Left lung (tissue), 14 donors: ENCODE measurements at places on chromosomes 7 and 10. TPM values are rescaled to one million over a fixed set of nuclear protein-coding genes. Genes with fewer than 3 reads are reported as not detected.

SPAM1 gene
- not detected for polyA plus RNA-seq

HABP2 gene
- 0.46 TPM for polyA plus RNA-seq

- DNase-seq, result no peak
Observed at GRCh38 chr7:82360591-82361368, 82.8 kb downstream of the CACNA2D1 start.

GRCh38 chr10:52216852-52217251 is 97.2 kb upstream of the DKK1 start:
- DNase-seq, result peak; percentile 61

ERV3-1 gene
- polyA plus RNA-seq, result 75.7 TPM

NKX2-3 gene
- not detected for polyA plus RNA-seq

DNA sequence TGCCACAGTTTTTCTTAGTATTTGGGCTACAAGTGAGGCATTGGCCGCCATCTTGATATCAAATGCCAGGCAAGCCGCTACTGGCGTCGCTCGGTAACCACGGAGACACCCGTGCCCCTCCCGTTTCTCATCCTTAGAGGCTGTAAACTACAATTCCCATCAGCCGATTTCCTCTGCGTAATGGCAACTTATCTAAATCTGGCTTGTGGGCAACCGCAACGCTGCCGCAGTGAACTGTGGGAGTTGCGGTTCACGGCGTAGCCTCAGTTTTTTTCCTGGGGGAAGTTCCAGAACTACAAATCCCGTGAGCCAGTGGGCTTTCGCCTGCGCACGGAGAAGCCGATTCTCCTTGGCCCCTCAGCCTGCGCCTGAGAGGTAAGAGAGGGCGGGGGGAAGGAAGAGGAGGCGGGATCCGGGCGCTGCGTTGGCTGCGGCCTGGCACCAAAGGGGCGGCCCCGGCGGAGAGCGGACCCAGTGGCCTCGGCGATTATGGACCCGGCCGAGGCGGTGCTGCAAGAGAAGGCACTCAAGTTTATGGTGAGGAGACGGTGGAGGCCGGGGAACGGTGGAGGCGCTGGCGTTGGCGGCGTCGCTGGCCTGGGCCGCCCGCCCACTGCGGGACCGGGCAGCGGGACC is at the start of gene BTRC:
BTRC (plus strand) TSS at position 474 of the 636 bp plus-strand sequence; CDS start at position 490, 16 bp downstream.
- peak; percentile 97 for DNase-seq

- peak; percentile 29 for DNase-seq
Observed at GRCh38 chr7:40799-41750, 151.3 kb upstream of the FAM20C start.

DNA sequence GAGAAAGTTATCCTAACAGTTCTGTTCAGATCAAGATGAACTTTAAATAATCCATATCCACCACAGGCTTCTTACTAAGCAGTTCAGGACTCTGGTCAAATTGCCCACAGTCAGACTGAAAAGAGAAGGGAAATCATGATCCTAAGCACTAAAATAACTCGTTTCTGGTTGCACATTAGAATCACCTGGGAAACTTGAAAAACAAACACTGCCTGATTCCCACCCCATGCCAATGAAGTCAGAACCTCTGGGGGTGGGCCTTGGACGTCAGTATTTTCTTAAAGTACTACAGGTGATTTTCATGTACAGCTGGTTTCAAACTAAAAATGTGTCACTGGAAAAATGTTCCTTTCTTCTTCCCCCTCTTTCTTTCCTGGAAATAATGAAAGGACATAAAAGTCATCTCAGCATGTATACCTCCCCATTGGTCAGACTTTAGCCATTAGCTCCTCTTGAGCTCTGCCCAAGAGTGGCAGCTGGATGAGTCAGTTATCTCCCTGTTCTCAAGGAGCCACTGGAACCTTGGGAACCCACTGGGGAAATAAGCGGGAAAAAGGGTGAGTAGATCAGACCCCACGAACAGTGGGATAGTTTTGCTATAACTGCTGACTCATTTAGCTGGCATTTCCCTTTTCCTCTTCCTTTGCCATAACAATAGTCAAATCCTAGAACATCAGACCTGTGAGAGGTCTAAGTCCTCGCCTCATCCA is 75.3 kb upstream of the IL6 start:
- DNase-seq, result no peak

DNA sequence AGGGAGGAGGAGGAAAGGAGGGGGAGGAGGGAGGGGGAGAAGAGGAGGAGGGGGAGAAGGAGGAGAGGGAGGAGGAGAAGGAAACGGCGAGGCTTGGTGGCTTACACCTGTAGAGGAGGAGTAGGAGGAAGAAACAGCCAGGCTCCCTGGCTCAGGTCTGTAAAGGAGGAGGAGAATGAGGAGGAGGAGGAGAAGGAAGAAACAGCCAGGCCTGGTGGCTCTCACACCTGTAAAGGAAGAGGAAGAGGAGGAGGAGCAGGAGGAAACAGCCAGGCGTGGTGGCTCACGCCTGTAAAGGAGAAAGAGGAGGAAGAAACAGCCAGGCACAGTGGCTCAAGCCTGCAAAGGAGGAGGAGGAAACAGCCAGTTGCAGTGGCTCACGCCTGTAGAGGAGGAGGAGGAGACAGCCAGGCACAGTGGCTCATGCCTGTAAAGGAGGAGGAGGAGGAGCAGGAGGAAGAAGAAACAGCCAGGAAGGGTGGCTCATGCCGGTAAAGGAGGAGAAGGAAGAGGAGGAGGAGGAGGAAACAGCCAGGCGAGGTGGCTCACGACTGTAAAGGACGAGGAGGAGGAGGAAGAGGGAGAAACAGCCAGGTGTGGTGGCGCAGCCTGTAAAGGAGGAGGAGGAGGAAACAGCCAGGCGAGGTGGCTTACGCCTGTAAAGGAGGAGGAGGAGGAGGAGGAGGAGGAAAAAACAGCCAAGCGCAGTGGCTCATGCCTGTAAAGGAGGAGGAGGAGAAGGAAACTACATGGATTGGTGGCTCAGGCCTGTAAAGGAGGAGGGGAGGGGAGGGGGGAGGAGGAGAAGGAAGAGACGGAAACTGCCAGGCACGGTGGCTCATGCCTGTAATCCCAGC is 14.9 kb upstream of the CRCP start:
- no peak for DNase-seq

DNA sequence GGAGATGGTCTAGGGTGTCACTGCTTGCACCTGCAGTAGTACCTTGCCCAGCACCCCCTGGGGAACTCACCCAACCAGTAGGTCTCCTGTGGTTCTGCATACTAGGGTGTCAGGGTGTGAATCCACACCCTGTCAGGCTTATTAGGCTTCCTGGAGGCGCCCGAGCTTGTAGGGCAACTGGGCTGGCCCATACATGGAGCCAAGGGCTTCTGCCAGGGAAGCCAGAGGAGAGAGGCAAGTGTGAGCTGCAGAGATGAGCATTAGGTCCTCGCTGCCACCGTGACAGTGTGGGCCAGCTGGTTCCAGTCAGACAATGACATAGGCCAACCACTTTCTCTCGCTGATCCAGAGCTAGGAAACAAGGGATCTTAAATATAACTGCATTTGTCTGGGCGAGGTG is 11.2 kb downstream of the MXI1 start:
- DNase-seq, result no peak

FXYD4 gene
- not detected for polyA plus RNA-seq

PFKP gene
- polyA plus RNA-seq, result 11.5 TPM

MACC1 gene
- 13.1 TPM for polyA plus RNA-seq

- no peak for DNase-seq
Observed at GRCh38 chr7:124655990-124656389, 109.6 kb downstream of the GPR37 start.

GRCh38 chr7:28815928-28816373 is 142.2 kb downstream of the TRIL start:
- no peak for DNase-seq

DNA sequence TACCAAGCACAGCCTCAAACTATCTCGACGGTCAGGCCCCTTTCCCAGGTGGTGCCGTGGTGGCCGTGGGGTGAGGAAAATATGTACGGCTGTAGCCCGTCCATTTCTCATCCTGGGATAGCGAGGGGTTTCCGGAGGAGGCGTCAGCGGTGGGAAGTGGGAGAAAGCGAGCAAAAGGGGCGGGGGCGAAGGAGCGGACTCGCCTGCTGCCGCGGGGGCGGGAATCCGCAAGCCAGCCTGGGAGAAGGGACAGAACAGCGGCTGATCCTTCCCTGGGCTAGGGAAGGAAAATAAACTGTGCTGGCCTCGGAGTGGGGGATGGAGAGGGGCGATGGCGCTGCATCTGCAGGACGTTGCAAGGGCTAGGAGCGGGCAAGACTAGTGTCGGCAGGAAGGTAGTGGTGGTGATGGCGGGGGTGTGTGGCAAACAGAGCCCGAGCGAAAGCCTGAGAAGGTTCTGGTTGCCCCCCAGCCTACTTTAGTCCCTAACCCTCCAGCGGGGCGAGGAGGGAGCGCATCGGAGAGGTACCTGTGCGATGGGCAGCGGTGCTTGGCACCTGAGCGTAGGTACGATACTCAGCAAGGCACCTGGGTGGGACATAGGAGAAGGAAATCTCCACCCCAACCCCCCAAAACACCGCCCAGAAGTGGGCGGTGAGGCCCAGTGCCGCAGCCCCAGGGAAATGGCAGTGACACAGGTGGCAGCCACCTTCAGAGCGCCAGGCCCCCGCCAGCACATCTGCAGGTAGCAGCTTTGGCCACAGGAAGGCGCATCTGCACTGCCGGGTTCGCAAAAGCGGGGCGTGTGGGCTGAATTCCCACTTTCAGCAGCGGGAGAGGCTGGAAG is 49.9 kb upstream of the STEAP1B start:
- DNase-seq, result no peak

FAM241B gene
- 7.3 TPM for polyA plus RNA-seq

ZNF425 gene
- polyA plus RNA-seq, result 4.0 TPM

DNA sequence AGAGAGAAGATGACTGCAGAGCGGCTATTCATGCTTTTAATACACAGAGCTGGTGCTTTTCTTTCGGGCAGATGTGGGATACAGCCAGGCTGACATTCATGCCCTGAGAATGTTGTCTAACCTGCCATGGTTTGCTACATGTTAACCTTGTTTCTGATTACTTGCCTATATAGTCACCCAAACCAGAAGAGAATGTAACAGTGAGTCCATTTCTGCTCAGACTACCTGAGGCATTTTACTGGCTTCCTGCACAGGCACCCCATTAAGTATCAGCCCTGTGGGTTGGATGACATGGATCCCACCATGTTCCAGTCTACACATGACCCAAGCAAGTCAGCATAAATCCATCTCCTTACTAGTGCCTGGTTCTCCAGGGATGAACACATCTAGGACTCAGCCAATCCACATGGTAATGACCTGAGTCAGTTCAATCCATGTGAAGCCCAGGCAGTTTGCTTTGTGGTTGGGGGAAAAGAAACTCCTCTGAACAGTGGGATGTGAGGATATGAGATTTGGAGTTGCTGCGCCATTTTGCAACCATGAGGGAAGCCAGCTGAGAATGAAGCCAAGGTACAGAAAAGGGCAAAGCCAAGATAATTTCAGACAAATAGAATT is 55.7 kb upstream of the MKX start:
- no peak for DNase-seq

NEUROG3 gene
- not detected for polyA plus RNA-seq
